Right atrium auricular region (tissue), 2 donors: ENCODE measurements at places on chromosomes 3 and 15. TPM values are rescaled to one million over a fixed set of nuclear protein-coding genes. Genes with fewer than 3 reads are reported as not detected.
A peak's percentile ranks its signal among the peaks of the same experiment; 100 is the strongest.

Gene ZNF717
- total RNA-seq = 6.7 TPM

GRCh38 chr3:112786002-112786590 lies 60.6 kb downstream of the CD200R1L start:
- no peak for DNase-seq

DNA sequence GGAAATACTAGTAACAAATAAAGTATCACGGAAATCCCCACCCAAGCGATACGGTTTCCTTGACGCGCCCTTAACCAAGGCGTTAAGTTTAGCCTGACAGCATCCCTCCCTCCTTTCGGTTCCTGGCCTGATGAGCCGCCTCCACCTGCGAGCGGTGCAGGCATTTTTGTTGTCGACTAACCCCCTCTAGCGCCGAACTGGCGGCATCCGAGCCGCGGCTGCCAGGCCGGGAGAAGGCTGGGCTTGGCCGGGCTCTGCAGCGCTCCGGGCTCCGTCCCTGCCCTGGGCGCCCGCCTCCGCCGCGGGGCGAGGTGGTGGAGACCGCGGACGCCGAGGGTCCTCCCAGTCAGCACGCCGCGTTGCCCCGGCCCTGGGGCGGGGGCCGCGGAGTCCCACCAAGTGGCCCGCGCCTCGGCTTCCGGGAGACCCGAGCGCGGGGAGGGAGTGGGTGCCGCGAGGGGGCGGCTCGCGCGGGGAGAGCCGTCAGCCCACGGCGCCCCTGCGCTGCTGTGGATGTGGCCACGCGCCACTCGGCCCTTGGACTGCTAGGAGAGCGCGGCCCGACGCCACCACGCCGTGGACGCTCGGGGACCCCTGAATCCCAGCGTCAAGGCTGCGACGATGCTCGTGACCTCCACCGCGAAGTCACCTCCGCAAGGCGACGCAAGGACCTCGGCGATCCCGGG lies 1.1 kb upstream of the EPHA6 start:
- peak; percentile 57 for DNase-seq

DNA sequence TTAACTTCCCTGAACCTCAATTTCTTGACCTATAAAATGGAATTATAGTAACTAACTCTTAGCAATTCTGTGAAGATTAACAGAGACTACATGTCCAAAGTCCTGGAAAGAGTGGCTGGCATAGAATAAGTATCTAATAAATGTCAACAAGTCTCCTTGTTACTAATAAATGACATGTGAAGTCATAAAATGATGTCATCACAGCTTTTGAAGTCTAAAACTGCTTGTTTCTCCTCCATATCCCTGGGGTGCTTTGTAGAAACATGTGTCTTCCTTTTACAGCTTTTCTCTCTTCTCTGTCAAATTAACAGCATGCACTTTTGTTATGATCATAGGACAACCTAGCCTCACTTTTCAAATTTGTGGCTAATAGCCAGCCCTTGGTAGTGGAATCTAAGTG lies 510.2 kb downstream of the NTRK3 start:
- DNase-seq = no peak

- DNase-seq = peak; percentile 43
Measured at GRCh38 chr15:31104003-31104402, 2.5 kb upstream of the TRPM1 start.

DNA sequence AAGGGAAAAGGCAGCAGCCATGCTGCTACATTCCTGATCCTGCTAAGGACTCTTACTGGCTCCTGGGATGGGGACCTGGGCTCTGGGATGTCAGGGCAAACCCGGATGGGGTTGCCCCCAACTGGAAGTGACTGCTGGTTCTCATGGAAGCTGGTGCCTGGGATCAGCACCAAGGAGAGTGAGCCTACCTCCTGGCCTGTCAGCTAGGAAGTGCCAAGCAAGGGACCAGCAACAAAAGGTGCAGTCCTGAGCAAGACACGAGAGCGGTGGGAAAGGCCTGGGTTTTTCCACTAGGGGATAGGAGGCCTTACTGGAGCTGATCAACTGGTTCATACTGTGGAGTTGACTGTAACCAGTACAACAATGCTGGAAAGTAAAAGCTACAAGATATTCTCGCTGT lies 47.9 kb upstream of the SYNM start:
- DNase-seq = peak; percentile 58

DNA sequence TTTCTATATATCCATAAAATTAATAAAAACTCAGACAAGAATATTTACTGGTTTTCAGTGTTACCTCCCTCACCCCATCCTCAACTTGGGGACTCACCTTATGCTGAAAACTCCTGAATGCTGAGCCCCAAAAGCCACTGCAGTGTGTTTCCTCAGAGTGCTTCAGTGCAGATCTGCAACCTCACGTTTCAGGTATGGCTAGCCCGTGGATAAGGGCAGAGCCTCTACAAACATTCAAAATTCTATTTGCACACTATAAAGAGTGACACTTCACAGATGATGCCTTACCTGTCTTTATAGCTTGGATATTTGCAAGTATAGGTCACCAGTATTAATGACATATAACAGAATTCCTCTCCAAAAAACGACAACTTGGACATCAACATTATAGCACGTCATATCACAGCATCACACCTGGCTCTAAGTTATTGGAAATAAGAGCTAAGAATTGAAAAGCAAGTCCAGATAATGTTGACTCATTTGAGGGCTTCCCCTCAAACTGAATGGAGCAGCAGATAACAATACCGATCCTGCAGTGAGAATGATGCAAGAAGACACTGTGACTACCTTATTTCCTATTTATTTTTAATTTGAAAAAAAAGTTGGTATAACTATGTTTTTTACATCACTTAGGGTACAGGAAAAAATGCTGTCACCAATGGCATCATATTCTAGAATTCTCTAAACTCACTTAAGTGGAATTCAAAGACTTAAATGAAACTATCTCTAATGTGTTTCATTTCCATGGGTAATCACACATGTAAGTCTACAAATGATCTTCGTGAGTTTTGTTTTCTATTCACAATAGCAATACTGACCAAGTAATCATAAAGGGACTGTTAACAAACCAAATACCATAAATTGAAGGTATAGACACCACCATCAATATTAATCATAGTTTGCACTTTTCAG lies 40.7 kb upstream of the RSL24D1 start:
- no peak for DNase-seq

DNA sequence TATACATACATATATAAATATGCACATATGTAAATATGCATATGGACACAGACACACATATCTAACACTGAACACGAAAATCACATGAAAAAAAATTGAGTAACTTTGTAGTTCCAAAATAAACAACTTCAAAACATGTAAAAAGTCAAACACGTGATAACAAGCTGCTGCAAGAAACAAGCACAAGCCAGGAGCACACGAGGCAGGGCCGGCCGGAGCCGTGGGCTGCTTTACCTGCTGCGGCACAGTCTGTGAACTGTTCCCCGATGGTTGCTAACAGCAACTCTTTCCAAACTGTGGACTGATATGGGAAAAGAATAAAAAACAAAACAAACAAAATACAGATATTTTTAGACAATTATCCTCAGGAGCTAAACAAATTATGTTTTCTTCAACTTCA lies 31.6 kb downstream of the EIF4E3 start:
- no peak for DNase-seq

- no peak for DNase-seq
Measured at GRCh38 chr3:112302881-112303763, 9.1 kb upstream of the SLC9C1 start.

DNA sequence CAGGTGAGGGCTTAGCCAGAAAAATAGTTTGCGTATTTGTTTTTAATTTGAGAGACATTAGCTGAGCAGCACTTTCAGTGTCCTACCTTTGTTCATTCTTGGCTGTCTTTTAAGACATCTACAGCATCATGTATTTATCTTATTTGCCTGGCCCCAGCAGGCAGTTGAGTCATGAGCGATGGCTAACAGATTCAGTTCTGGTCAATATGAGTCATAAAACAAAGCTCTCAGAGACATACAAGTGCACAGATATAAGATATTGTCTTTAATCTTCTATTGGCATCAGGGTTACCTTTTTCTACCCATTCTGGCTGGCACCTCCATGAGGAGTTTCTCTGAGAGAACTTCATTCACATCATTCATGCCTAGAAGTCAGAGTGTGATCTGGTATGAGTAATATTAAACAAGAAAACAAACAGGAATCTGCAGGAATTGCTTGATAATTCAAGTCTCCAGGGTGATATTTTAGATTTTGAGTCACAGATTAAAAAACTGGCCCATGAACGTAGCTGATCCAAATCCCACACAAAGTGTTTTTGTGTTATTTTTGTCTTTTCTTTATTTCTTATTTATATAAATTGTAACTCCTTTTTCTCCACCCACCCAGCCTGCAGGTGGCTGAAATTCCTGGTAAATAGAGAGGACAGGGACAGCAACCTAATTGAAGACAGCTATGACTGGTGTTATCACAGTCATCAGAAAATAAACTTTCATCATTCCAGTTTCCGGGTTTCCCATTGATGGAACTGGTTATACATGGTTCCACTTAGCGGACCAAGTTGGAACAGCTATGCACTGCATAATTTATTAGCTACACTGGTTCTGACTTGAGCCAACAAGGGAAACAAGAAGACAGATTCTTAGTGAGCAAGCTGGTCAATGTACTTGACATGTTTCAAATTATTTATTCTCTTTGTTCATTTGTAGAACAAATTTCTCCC lies 47.3 kb downstream of the PLSCR2 start:
- DNase-seq = no peak
